Activated T-helper 1 cell treated with anti-CD3 and anti-CD28 coated beads, Interleukin-2, amount 50 U/mL, for 16 hours (primary cell): ENCODE measurements at places on chromosomes 6 and 20.

GRCh38 chr6:143822584-143823024, 20.5 kb upstream of the LTV1 start:
- DNase-seq = no peak

DNA sequence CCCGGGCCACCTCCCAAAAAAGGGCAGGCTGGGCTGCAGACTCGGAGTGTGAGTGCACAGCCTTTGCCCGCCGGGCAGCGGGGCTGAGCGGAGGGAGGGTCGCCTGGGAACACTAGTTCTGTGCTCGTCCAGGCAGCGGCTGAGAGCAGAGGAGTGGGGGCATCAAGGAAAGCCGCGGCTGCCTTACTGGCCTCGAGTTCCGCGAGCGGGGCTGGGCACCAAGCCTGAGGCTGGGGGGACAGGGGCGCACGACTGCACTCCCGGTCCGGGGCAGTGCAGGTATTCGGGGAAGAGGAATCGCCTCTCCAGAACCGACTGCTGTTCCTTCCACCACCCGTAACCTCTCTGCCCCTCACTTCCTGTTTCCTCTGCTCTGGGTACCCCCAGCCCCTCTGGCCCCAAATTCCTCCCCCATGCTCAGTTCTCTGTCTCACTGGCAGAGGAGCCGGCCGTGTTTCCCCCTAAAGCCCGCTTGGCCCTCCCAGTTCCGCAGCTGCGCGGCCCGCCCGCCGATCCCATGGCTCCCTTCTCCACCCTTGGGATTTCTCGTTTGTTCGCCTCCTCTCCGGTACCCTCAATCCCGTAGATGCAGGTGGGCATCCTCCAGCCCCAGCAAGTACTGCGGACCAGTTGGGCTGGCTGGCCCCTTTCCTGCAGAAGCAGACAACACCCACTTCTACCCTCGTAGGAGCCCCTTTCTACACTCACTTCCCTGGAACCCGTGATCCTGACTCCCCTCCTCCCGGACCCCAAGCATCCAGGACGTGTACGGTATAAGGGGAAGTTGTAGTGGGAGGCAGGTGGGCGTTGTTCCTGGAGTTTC, 5.1 kb downstream of the RING1 start:
- DNase-seq = no peak

GRCh38 chr6:71335544-71335943, 46.9 kb downstream of the OGFRL1 start:
- DNase-seq = no peak

DNA sequence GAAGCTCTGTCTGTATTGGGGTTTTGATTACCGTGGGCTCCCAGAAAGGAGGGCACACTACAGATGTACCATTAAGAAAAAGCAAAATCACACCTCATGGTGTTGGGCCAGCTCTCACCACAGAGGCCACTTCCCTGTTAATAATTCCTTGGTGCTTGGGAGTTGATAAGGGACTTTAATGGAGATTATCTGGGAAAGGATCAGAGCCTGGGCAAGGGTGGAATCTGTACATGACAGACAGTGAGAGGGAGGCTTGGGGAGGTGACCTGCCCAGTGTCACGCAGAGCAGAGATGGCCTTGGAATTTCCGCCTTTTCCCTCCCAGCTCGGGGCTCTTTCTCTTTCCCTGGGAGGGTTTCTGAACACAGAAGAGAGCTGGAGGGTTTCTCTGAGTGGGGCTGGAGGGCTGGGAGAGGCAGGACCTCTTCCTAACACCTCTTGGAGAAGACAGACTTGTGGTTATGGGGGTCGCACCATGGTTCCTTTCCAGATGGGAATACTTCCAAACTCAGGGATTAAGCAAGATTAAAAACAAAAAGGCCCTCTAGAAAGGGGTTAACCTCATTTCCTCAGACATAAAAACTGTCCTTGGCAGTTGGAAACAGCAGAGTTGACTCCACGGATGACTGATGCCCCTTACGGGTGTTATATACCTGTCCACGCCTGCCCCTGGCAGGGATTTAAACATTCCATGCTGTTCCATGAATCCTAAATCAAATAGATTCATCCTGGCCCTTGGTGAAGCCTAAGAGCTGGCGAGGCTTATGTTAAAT, 16.8 kb upstream of the KCNK16 start:
- DNase-seq = no peak

GRCh38 chr6:42937548-42938427, 8.5 kb downstream of the CNPY3 start:
- no peak for DNase-seq

- DNase-seq = no peak
These were observed 33.2 kb downstream of the HLA-DRA start for GRCh38 chr6:32472781-32473375.
